Suprapubic skin (tissue), 4 donors: ENCODE measurements at places on chromosomes 7 and 10. TPM values are rescaled to one million over a fixed set of nuclear protein-coding genes. Genes with fewer than 3 reads are reported as not detected.

The MBLAC1 gene
- 2.6 TPM for total RNA-seq

The COBL gene
- total RNA-seq, result 60.2 TPM

The PRKCQ gene
- total RNA-seq, result not detected

The KCNH2 gene
- 0.70 TPM for total RNA-seq

The CALHM1 gene
- total RNA-seq, result not detected

The COX19 gene
- 13.1 TPM for total RNA-seq

The MMP21 gene
- total RNA-seq, result 0.23 TPM

The GRID2IP gene
- 0.16 TPM for total RNA-seq

The ANKRD30A gene
- 0.24 TPM for total RNA-seq
